ENCODE measurements at places on chromosomes 6 and 20.

DNA sequence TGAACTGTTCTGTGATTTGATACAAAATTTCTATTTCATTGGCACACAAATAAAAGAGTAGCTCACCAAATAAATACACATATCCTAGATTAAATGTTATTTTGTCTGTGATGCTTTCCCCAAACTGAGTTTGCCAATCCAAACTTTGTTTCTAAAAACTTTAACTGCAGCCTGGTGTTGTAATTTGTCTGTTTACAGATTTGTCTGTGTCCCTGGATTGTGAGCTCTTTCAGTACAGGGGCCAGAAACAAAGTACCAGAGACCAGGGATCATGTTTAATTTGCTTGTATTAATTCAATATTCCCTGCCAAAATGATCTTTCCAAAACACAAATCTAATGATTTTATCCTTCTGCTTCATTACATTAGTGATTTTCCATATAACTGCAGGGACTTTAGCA, 1044.6 kb upstream of the GJE1 start:
- no peak for DNase-seq

DNA sequence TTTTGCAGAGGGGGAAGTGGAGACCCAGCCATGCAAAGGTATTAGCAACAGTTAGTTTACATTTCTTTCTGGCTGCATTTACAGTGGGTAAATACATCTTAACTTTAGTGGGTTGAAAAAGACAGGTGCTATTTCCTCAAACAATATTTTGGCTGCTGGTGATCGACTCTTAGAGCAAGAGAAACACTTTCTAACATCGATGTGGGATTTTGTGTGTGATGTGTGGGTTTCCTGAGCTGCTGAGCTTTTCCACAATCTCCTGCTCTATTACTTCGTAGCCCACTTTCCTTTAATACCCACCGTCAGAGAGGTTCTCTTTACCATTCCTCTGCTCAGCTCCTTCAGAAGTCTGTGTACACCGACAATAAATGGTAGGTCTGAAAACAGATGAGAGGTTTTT, 339.0 kb downstream of the NRN1 start:
- DNase-seq, result no peak

GRCh38 chr6:14180609-14181008, 63.0 kb downstream of the CD83 start:
- no peak for DNase-seq

DNA sequence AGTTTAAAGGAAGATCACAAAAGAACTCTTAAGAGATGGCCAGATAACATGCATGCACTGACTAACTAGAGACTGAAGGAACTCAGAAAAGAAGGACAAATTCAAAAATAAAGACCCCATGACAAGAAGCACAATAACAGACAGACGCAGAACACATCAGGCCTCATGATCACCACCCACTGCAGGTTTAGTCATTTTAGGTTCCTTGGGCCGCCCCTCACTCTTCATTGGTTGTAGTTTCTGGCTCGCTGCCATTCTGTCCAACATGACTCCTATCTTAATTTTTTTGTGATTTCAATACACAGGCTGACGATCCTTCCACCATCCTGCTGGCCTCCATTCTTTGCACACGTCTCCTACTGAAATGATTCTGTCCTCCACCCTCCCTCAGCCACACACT, 21.6 kb downstream of the STX7 start:
- DNase-seq, result no peak

GRCh38 chr20:1281279-1282057, 15.4 kb downstream of the SNPH start:
- no peak for DNase-seq

- no peak for DNase-seq
These were observed 393.0 kb upstream of the SLC35B3 start for GRCh38 chr6:8828376-8828775.

GRCh38 chr6:89781070-89782034, 38.2 kb downstream of the MDN1 start:
- no peak for DNase-seq

DNA sequence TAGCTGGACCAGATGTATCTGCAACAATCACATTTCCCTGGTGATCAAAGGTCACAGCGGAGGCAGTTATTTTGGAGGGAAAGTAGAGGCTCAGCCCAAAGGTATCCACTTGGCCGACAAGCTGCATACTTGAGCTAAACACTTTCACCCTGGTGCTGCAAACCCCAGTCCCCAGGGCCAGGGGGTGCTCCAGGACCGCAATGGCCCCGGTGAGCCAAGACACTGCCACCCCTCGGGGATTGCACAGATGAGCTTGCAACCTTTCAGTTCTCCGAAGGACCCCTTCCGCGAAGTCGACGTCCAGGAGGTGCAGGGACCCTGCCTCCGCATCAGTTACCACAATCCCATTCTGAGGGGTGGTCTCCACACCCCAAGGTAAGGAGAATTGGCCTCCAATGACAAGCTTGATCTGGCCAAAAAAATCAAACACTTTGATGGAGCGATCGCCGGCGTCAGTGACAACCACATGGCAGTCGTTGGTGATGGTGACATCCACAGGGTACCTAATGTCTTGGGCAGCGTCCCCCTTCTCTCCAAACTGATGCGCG, 823 bp downstream of the NHLRC1 start:
- no peak for DNase-seq

DNA sequence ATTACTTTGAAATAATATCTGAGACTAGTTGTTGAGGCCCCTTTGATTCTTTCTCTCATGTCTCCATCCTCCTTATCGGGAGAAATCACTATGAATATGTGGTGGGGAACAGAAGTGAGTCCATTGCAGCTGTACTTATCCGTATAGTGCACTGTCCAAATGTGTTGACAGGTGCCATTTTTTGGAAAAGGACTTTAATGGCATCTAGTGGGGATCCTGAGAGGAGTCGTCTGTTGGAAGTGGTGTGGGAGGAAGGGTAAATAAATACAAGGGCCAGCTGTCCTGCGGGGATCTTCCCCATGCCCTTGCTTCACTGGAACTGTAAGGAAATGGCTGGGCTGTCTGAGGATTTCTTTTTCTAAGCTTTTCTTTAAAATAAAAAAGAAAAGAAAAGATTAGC, 19.4 kb downstream of the TPX2 start:
- DNase-seq, result no peak

- no peak for DNase-seq
These were observed 25.6 kb upstream of the GABRR1 start for GRCh38 chr6:89242574-89243330.

DNA sequence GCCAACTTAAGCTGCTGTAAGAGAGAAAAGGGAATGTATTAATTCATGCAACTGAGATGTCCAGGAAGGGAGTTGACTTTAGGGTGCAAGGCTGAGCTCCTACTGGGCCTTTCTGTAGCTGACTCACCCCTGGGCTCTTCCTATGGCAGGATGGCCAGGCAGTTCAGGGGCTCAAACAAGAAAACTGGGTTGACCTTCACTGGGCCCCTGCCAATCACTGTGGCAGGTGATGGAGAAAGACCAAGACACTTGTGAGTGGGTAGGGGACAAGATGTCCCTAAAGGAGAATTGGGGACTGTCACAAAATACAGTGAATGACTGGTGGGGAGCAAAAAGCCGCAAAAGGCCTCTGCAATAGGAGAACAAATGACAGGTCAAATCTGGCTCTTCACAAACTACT, 21.5 kb upstream of the RALGAPA2 start:
- no peak for DNase-seq

DNA sequence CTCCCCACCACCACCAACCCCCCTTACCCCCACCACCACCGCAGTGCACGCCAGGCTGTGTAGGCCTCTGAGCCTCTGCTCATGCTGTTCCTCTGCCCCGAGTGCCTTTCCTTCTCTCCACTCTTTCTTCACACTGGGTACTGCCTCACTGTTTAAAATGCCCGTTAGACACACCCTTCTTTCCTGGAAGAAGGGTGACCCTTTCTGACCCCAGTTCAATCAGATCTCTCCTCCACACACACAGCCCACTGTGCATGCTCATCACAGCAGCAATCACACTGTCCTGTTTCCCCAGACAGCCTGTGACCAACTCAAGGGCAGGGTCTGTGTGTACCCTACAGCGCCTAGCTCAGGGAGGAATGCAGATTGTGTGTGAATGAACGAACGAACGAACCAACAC, 10.0 kb downstream of the TMEM74B start:
- DNase-seq, result no peak

DNA sequence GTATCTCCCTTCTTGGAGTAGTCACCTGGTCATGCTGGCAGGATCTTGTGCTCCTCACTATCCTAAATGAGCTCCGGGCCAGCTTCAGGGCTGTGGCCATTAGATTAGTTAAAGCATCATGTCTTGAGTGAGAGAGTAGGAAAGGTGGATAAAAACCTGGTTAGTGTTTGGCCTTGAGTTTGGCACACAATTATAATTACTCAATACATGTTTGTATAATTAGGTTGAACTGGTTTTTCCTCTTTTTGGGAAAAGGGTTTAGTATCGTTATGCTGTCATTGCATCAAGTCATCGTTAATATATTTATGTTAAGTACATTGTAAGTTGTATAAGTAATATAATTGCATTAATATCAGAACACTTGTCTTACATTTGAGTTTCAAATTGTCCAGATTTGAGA, 126.3 kb downstream of the CDKAL1 start:
- DNase-seq, result no peak
